ENCODE measurements at places on chromosomes 2 and 18.

DNA sequence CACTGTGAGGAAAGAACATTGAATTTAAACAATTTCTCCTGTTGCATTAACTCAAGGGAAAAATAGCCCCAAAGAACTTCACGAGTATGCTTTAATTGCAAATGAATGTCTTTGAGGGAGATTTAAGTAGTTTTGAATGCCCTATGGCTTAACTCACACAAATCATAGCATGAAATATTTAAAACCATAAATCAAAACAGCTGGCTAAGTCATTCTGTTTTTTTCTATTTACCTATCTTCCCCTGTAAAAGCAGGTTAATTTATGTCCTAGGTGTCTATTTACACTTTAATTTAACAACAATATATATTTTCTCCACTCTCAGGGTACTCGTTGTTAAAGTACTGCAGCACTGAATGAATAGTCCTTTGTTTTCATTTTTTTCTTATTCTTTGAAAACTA is 118.8 kb upstream of the PIEZO2 start:
- DNase-seq: no peak

DNA sequence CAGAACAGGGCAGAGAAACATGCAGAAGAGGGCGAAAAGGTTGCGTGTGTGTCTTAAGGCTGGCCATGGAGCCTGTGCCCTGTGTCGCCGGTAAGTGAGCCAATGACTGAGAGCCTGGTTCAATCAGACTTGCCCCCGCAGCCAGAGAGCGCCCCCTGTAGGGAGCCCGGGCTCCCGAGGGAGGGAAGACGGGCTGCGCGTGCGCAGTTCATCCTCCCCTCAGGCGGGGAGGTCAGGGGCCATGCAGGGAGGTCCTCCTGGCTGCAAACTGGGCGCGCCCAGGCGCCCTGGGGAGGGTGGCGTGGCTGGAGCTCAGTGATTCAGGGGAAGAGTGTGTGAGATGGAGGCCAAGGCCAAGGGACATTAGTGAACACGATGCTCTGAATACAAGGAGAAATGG is 276.6 kb downstream of the PHLPP1 start:
- no peak for DNase-seq

DNA sequence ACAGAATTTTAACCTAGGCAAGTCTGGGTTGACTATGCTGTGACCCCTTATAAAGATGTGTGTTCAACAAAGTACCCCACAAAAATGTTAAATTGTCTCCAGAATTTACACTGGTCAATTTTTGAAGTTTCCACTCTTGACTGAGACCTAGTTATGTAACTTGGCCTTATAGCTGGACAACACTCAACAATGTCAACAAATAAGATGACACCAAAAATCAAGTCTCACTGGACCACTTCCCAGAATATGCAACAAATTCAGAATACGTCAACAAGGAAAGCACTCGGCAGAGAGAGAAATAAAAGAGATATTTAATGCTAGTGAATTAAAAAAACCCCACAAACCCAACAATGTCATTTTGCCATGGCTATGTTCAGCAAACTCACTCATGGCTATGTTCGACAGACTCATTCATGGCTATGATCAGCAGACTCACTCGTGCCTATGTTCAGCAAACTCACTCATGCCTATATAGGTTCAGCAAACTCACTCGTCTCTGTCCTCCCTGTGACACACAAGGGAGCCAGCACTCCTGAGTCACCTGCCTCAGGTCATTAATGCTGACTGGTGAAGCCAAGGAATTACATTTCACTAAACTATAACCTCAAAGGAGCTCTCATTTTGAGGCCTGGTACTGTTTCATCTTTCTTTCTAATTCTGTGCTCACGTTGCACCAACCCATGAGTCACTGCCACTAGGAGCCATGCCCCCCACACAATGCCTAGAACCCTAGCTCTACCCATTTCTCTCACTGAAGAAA is 72.7 kb downstream of the PTPN2 start:
- DNase-seq: no peak

DNA sequence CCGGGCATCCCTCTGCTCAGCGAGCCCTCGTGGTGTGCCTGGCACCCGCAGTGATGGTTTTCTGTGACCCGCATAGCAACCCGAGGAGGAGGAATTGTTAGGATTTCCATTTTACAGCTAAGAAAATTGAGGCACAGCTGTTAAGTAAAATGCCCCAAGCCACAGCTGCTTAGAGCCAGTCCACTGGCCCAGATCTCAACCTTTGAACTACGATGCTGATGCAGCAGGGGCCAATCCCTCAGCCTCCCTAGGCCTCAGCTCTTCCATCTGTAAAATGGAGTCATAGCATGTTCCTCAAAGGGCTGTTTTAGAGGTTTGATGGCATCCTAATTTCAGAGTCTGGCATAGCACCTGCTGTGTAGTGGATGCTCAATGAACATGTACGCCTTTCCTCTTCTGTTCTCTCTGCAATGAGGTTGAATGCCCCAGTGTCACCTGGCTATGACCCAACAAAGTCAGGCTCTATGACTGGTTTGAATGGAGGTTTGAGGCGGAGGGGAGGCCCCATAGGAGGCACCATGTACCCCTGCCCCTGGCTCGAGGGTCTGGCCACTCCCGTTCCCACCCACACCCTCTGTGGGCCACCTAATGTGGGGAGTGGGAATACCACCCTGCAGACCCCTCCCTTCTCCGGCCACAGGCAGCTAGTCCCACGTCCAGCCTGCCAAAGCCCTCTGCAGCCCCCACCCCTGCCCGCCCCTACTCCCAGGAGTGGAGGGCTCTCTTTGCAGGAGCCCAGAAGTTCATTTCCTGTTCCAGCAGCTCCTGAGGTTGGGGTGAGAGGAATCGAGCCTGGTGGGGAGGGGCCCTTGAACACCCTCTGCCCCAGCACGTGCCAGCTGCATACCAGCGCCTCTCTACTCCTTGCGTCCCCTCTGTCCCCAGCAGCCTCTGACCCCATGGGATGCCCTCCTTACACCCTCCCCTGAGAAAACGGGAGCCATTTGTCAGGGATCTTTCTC is 31.0 kb downstream of the INHBB start:
- DNase-seq: no peak

- no peak for DNase-seq
Measured at GRCh38 chr2:149564097-149564496, 23.5 kb downstream of the MMADHC start.

GRCh38 chr18:23307567-23308295 is 145.4 kb upstream of the RIOK3 start:
- no peak for DNase-seq

DNA sequence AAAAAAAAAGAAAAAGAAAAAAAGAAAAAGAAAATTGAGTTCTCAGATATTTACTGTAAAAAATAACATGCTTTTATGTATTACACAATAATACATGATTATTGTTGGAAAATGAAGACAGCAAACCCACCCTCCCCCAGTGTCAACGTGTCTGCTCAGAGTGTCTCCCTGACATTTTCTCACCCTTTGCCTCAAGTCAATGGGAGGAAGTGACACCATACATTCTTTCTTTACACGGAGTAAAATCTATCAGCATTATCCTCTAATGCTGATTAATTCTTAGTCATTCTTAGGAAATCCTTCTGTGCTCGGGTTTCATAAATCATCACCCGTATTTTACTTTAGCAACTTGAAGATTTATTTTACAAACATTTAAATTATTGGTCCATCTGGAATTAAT is 32.0 kb downstream of the CTAGE1 start:
- DNase-seq: no peak

- DNase-seq: no peak
Measured at GRCh38 chr2:134246154-134246874, 7.6 kb upstream of the MGAT5 start.

- DNase-seq: no peak
Measured at GRCh38 chr2:174594456-174594855, 3.1 kb downstream of the WIPF1 start.

DNA sequence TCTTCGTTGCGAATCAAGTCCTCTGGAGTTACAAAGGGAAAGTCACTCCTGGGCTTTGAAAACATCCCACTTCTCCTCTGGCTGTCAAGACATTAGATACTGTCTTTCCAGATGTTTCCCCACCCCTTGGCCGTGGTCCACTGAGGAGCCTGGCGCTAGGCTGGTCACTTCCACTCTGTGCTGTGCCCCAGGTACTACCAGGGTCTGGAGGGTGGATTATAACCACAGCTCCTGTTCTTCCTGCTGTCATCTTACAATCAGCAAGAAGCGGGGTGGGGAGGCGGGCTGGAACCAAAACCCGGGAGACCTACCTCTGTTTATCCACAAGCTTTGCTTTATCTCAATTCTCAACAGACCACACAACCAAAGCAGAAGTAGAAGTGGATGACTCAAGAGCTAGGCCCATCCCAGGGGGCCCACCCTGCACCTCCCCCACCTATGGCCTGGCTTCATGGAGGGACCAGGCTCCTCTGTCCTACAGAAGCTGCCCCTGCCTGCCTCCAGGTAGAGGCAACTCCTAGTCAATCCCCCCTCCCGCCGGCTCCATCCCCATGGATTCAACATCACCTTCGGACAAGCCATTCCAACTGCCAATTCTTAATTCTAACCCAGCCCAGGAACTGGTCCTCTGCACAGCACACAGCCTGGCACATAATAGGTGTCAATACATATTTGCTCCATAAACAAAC is 17.8 kb downstream of the SMAD7 start:
- no peak for DNase-seq

GRCh38 chr2:209936106-209936666 is 66.3 kb upstream of the RPE start:
- no peak for DNase-seq

DNA sequence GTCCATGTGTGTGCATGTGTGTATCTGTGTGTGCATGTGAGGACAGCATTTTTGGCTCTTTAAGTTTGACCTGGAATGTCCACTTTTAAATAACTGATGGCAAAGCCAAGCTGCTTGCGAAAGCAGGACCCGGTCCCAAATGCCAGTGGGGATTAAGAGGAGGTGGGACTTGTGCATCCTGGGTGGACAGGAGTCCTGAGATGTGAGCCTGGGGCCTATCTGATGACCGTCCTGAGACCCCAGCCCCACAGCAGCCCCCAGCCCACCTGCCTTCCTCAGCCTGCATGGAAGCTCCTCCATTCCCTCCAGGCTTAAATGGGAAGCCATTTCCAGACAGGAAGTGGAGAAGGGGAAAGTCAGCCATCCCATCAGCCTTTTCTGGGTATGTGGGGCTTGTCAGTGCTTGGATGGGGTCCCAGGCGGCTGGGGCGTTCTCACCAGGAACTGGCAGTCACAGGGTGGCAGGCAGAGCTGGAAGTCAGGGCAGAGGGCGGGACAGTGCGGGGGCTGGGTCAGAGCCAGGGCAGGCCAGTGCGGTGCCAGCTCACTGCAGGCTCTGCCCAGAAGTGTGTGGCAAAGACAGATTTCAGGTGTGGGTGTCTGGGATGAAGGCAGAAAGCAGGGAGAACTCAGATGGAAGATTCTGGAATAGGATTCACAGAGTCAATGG is 117.8 kb downstream of the ACKR3 start:
- no peak for DNase-seq

GRCh38 chr18:57325491-57326166 is 26.7 kb upstream of the ST8SIA3 start:
- no peak for DNase-seq

GRCh38 chr2:64767670-64768468 is 114.2 kb upstream of the SERTAD2 start:
- DNase-seq: no peak

DNA sequence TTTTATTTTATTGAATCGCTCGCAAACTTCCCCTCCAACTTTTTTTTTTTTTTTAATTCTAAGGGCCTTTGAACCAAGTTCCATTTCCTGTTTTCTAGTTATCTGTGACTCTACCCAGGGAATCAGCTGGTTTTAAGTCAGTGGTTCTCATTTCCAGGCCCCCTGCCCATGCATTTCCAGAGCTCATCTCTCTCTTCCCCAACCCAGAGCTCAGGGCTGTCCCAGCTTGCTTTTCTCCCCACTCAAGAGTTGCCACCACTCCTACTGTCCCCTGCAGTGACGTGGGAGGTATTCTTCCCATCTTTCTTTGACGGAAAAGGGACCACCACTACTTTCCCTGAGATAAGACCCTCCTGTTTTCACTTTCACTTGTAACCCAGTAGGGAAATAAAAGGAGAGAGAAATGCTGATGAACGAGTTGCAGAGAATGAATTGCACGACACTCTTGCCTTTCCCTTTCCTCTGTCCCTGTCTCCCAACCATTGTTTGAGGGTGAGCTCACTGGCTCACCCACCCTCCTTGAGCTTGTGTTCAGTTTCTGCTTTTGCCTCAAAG is 42.1 kb downstream of the TET3 start:
- no peak for DNase-seq

DNA sequence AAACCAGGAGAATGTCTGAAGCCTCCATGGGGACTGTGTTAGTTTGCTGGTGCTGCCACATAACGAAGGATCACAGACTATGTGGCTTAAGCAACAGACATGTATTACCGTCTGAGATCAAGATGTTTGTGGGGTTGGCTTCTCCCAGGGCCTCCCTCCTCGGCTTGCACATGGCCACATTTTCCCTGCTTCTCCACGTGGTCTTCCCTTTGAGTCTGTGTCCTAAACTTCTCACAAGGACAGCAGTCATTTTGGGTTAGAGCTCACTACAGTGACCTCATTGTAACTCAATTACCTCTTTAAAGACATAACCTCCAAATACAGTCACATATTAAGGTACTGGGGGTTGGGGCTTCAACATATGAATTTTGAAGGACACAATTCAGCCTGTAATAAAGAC is 44.6 kb upstream of the LPIN2 start:
- no peak for DNase-seq

- DNase-seq: no peak
Measured at GRCh38 chr2:66566726-66567399, 131.9 kb downstream of the MEIS1 start.

- DNase-seq: no peak
Measured at GRCh38 chr2:65128297-65129190, 1.4 kb downstream of the RAB1A start.

GRCh38 chr2:20129331-20130159 is 78.1 kb upstream of the LAPTM4A start:
- DNase-seq: no peak

DNA sequence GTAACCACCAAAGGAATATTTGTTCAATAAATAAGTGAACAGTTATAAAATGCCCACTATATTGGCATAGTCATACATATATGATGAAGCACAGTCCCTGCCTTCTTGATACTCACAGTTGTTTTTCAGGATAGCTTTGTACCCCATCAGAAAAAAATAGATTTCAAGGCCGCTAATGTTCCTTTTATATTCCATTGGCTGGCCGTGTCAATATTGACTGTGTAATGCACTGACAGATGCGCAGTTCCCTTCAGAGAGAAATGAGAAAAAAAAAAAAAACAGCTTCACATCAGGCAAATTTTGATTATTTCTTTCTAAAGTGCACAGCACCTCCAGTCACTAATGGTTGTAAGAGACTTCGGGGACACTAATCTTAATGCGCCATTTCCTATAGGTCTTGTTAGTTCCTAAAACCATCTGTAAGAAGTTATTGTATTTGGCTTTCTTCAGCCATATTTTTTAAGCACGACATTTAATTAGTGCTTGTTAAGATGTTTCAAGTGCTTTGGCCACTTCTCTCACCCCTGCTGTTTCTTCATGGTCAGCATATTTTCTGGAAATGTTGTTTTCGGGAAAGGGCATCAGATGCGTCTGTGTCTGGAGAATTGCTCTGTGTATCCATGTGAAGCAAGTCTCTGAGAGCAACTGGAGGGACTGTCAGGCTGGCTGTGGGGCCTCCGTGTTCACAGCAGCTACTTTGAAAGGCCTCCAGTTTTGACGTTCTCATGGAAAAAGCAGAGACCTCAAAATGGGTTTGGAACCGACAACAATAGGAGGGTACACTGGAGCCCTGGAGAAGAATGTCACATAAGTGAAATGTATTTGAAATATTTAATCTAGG is 378.3 kb downstream of the MTX2 start:
- no peak for DNase-seq
